ENCODE measurements at places on chromosomes 1 and 21. TPM values are rescaled to one million over a fixed set of nuclear protein-coding genes. Genes with fewer than 3 reads are reported as not detected.

- DNase-seq, result no peak
Observed at GRCh38 chr1:181812208-181812607, 249.3 kb downstream of the ZNF648 start.

RXFP4 gene
- polyA plus RNA-seq, result 0.13 TPM

- no peak for DNase-seq
Observed at GRCh38 chr1:10539411-10540043, 64.8 kb downstream of the PEX14 start.

HSD3B2 gene
- 0.23 TPM for polyA plus RNA-seq

DNA sequence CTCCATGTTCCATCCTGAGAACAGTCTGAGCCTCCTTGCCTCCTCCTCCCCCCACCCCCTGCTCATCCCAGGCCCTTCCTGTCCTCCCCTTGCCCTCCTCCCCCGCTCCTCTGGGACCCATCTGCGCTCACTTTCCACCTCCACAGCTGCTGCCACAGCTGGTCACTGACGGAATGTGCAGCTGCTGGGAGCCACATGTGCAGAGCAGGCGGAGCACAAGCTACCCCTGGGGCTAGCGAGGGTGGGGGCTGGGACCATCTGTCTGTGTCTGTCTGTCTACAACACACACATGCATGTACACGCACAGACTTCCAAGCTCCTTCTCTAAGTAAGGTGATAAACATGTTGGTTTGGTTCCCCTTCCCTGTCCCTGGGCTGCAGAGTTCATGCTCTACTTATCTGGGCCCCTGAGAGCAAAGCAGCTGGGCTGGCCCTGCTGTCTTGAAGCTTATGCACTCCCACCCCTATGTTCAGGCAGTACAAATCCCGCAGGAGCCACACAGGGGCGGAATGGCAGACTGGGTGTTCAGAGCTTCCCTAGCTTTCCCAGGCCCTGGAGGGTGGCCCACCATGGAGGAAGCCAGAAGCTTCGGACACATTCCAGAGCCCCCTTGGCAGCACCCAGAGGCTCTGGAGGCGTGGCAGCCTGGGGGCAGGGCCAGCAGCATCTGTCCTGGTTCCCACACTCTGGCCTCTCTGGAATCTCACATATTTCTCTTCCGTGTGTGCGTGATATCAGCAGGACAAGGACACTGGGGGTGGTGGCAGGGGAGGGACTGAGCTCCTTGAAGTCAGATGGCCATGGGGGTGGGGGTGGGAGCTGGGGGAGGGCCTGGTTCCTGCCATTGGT is 7.0 kb upstream of the HEYL start:
- DNase-seq, result peak; percentile 60

DNA sequence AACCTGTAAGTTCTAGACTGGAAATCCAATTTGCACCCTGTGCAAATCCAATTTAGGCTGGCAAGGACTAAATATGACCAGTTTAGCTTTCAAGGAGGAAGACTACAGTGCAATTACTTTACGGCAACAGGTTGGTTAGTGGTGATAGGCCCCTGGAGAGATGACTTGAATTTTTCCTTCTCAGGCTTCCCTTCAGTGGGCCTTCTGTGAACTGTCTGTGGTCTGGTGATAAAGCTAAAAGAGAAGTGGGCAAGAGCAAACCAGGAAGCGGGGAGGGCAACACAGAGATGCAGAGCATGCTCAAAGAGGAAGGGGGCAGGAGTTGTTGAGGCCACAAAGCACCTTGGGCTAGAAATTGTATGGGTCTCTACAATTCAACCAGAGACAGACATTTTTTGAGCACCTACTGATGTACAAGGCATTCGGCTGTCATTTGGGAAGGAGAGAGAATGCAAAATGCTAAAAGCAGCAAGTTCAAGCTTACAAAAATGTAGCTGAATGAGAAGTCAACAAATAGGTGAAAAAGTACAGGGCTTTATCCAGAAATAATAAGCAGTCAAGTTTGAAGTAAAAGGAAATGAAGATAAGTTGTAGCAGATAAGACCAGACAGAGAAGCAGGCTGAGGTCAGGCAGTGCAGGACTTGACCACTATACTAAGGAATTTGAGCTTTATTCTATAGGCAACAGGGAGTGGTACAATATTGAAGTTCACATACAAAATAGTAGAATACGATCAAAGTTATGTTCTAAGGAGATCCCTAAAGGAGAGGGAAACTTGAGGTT is 23.9 kb downstream of the INPP5B start:
- no peak for DNase-seq

DMRTA2 gene
- polyA plus RNA-seq, result not detected

- no peak for DNase-seq
Observed at GRCh38 chr1:212034516-212035122, 738 bp downstream of the INTS7 start.

DNA sequence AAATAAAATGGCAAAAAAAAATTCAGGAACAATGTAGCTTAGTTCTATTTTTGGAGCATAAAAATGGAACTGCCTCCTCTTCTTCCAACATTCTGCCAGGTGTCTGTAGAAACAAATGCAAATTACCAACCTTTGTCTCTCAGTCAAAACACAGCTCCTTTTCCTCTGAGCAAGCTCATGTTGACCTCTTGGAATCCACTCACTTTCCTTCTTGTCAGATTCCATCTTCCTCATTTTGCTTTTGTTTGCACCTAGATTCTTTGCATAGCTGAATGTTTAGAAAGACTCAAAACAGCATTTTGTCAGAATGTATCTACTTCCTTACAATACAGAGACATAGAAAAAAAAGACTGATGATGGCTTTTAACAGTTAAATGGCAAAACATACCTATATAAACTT is 178.2 kb downstream of the ADGRL2 start:
- DNase-seq, result no peak

DNA sequence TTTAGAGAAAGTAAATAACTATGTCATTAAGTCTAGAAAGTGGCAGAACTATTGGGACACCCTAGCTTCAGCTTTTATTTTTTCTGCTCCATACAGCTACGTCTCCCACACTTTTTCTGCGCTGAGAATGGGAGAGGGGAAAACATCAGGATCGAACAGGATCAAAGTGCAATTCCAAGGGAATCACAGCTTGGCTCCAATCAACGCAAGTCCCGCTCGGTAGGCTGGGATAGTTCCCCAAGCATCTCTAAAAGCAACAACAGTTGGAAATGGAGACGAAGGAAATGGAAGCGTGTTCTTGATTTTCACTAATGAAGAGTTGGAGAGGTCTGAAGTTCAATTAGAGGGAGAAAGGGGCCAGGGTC is 536 bp downstream of the HMGCL start:
- DNase-seq, result no peak

GRCh38 chr1:200183637-200184036 is 156.1 kb downstream of the NR5A2 start:
- no peak for DNase-seq

TP73 gene
- polyA plus RNA-seq, result 0.57 TPM

DNA sequence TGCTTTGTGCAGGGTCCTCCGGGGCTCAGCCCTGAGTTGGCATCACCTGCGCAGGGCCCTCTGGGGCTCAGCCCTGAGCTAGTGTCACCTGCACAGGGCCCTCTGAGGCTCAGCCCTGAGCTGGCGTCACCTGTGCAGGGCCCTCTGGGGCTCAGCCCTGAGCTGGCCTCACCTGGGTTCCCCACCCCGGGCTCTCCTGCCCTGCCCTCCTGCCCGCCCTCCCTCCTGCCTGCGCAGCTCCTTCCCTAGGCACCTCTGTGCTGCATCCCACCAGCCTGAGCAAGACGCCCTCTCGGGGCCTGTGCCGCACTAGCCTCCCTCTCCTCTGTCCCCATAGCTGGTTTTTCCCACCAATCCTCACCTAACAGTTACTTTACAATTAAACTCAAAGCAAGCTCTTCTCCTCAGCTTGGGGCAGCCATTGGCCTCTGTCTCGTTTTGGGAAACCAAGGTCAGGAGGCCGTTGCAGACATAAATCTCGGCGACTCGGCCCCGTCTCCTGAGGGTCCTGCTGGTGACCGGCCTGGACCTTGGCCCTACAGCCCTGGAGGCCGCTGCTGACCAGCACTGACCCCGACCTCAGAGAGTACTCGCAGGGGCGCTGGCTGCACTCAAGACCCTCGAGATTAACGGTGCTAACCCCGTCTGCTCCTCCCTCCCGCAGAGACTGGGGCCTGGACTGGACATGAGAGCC is 22.7 kb downstream of the COL6A1 start:
- DNase-seq, result no peak

MATN1 gene
- 0.32 TPM for polyA plus RNA-seq

DNA sequence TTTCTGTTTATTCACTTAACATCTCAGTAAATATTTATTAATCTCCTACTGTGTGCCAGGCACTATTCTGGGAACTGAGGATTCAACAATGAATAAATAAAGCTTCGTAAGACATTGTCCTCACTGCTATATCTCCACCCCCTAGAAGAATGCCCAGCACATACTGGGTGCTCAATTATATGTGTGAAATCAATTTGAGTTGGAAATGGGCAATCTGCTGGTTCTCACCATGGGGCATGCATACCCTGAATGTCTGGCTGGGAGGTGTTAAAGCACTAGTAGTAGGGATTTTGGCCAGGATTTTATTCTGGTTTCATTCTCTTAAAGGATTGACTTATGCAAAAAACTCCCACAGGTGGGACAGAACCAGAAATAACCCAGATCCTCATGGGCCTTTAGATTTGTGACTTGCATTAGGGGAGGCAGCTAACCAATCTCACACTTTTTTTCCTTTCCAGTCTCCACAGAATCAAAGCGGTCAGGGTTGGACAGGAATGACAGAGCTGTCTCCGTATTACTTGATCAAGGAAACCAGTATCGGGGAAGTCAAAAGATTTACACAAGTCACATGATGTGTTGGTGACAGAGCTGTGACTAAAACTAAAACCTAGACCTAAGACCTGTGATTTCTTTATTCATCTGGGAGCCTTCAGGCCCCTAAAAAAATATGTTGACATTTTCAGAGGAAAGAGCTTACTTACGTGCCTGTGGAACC is 12.8 kb downstream of the GFI1 start:
- DNase-seq, result no peak

FNDC10 gene
- polyA plus RNA-seq, result 3.9 TPM

GRCh38 chr1:180975551-180975950 is 47.1 kb downstream of the STX6 start:
- no peak for DNase-seq

GRCh38 chr1:19333587-19334354 is 21.6 kb downstream of the SLC66A1 start:
- no peak for DNase-seq

B3GALT2 gene
- polyA plus RNA-seq, result 16.9 TPM

ACTN2 gene
- 0.67 TPM for polyA plus RNA-seq

GUCA2A gene
- not detected for polyA plus RNA-seq

DNA sequence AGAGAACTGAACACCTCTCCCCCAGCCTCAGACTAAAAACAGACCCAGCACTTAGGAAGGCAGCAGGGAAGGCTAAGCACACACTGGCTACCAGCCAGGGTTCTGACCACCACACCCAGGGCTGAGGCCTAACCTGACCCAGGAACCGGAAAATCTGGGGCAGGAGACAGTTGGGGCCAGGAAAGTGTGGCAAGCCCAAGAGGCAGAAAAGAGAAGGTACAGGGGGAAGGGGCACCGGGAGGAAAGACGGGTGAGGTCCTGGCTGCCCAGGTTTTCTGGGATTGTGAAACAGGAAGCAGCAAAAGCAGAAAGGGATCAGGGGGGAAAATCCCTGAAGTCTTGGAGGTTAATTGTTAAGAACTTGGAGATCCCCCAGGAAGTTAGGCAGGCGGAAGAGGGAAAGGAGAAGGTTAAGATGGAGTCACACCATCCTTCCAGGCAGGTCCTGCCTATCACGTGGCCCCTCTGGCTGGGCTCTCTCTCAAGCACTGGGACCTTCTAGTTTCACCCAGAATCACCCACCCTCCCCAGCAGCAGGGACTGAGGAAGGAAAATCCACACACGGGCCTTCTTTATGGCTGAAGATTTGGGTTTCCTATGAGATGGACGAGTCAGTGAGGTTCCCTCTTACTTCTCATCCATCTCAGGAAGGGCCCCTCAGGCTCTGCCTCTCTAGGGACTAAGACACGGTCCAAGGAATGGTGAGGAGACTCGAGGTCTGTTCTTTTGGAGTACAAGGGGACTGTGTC is 2.6 kb downstream of the HDGF start:
- no peak for DNase-seq

OLIG2 gene
- polyA plus RNA-seq, result not detected

DPYD gene
- polyA plus RNA-seq, result 17.5 TPM

- no peak for DNase-seq
Observed at GRCh38 chr21:30336596-30336995, 898 bp downstream of the KRTAP27-1 start.

DNA sequence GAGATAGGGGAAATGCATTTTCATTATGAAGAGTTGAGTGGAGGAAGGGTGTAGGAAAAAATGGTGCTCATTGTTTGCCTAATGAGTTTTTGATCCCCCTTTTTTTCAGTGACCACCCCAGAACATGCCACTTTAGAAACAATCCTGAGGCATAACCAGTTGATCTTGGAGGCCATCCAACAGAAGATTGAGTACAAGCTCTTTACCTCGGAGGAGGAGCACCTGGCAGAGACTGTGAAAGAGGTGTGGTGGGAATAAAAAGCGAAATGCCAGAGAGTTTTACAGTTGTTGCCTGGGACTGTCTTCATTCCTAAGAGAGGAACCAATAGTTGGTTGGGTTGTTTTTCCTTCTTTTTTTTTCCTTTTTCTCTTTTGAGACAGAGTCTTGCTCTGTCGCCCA is 54.3 kb upstream of the EPHA8 start:
- DNase-seq, result no peak

HSD3B1 gene
- polyA plus RNA-seq, result not detected

DNA sequence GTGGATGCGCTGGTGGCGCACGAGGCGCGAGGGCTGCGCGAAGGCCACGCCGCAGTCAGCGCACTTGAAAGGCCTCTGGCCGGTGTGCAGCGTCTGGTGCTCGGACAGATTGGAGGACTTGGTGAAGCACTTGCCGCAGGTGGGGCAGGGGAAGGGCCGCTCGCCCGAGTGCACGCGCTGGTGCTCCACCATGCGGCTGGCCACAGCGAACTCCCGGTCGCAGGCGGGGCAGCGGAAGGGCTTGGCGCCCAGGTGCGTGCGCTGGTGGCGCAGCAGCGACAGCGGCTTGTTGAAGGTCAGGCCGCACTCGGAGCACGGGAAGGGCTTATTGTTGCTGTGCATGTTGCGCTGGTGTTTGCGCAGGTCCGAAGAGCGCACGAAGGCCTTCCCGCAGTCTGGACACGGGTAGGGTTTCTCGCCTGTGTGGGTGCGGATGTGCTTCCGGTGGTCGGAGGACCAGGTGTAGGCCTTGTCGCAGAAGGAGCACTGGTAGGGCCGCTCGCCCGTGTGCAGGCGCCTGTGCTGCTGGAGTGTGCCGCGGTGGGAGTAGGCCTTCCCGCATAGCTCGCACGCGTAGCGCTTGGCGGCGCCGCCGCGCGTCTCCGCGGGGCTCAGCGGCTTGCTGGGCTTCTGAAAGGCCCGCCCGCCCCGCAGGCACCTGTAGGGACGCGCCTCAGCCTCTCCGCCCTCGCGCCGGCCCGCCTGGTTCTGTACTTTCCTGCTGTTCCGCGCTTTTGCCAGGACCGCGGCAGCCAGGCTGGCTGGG is 4.7 kb downstream of the ZNF648 start:
- DNase-seq, result no peak

FABP3 gene
- polyA plus RNA-seq, result 35.4 TPM

DNA sequence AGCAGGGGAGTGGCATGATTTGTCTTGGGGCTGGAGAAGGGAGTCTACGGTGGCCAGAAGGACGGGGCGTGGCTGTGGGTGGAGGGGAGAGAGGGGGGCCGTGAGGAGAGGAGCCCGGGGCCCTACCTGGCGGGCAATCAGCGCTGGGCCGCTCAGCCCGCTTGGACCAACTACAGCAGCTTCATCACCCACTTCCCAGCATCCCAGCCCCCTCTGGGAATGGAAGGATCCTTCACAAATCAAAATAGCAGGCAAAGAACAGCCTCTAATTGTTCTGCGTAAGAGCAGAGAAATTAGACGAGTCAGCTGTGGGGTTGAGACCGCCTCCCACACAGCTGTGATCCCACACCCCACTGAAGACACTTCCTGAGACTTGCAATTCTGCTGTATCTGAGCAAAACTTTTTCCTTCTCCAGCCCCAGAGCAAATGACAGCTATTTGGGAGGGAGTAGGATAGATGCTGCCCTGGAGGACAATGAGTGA is 43.5 kb downstream of the OPRD1 start:
- no peak for DNase-seq

All from left renal pelvis (tissue), 4 donors.